ENCODE measurements at places on chromosomes 6 and 20. TPM values are rescaled to one million over a fixed set of nuclear protein-coding genes. Genes with fewer than 3 reads are reported as not detected.

Gene GPLD1
- 0.33 TPM for total RNA-seq

Gene CDK5RAP1
- 15.8 TPM for total RNA-seq

Gene BEND6
- total RNA-seq: 12.6 TPM

Gene DDR1
- total RNA-seq: 95.0 TPM

Gene DDO
- total RNA-seq: not detected

Gene TULP1
- total RNA-seq: not detected

Gene SALL4
- total RNA-seq: not detected

Gene NKAPL
- 2.7 TPM for total RNA-seq

Gene SFTA2
- total RNA-seq: 0.39 TPM

Gene TSPYL4
- total RNA-seq: 27.7 TPM

Gene C20orf96
- total RNA-seq: 0.98 TPM

Gene CUL9
- total RNA-seq: 40.4 TPM

Gene SIM1
- total RNA-seq: 8.6 TPM

Gene DEK
- 62.0 TPM for total RNA-seq

Gene RAD21L1
- under 0.01 TPM for total RNA-seq

Gene PRDM13
- total RNA-seq: not detected

Gene DLK2
- total RNA-seq: 11.0 TPM

Gene KHDRBS2
- total RNA-seq: not detected

Gene ANGPT4
- under 0.01 TPM for total RNA-seq

Gene BFSP1
- total RNA-seq: 7.5 TPM

Gene AIF1
- not detected for total RNA-seq

Gene PTPRT
- 0.22 TPM for total RNA-seq

Gene SLC32A1
- not detected for total RNA-seq

Gene PRPH2
- total RNA-seq: 0.79 TPM

Gene CASP8AP2
- total RNA-seq: 11.0 TPM

Gene HSF2
- total RNA-seq: 17.3 TPM

Gene IDH3B
- total RNA-seq: 75.8 TPM

Gene NOTCH4
- total RNA-seq: 3.5 TPM

Gene CDH22
- not detected for total RNA-seq

Gene SNPH
- 2.4 TPM for total RNA-seq

Gene PDE7B
- under 0.01 TPM for total RNA-seq

Gene PKHD1
- 0.11 TPM for total RNA-seq

Gene OR2B2
- not detected for total RNA-seq

Gene TMEM244
- total RNA-seq: not detected

Gene SNAP91
- total RNA-seq: under 0.01 TPM

Gene BRD2
- total RNA-seq: 181 TPM

Gene GJA1
- 195 TPM for total RNA-seq

Gene LINC00237
- not detected for total RNA-seq

Gene C6orf58
- not detected for total RNA-seq

Gene PGC
- total RNA-seq: not detected

Gene STMND1
- total RNA-seq: not detected

Gene YWHAB
- total RNA-seq: 153 TPM

Gene CLPSL1
- not detected for total RNA-seq

Gene NFKBIE
- 4.8 TPM for total RNA-seq

Gene VIP
- not detected for total RNA-seq

Gene CDH26
- 1.4 TPM for total RNA-seq

Gene DUSP15
- not detected for total RNA-seq

Gene SLC22A2
- 0.11 TPM for total RNA-seq

Gene SOBP
- not detected for total RNA-seq

Gene FGD2
- total RNA-seq: under 0.01 TPM

Gene TUBB2B
- total RNA-seq: 0.39 TPM

Gene EPPIN
- total RNA-seq: 0.11 TPM

Gene TCF15
- not detected for total RNA-seq

Gene POU5F1
- not detected for total RNA-seq

Data from placental epithelial cell (primary cell).